ENCODE measurements at places on chromosomes 4 and X.
A peak's percentile ranks its signal among the peaks of the same experiment; 100 is the strongest.

GRCh38 chr4:35548921-35549320 lies 695.4 kb downstream of the ARAP2 start:
- no peak for DNase-seq

- no peak for DNase-seq
Measured at GRCh38 chr4:152419809-152420208, 116.1 kb downstream of the FBXW7 start.

GRCh38 chr4:150283689-150284088 lies 205.4 kb downstream of the DCLK2 start:
- no peak for DNase-seq

DNA sequence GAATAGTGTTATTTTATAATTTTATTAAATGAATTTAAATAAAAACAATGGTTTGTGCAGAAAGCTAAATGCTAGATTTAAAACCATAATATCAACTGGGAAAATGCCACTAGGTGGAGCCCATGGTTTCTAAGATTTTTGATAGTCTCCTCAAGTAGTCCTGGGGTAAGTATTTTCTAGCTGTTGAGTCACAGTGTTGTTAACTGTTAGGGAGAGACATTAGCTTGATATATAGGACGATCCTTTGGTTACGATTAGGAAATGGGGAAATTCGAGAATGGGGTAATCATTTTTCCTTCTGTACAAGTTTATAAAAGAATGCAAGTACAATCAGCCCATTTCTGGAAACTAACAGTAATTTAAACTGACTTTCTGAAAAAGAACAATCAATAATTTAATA lies 378.4 kb downstream of the ANKRD50 start:
- peak; percentile 44 for DNase-seq

GRCh38 chr4:93841803-93842345 lies 13.3 kb downstream of the ATOH1 start:
- DNase-seq, result no peak

- DNase-seq, result no peak
Measured at GRCh38 chr4:10491401-10491800, 34.2 kb upstream of the ZNF518B start.

- no peak for DNase-seq
Measured at GRCh38 chrX:124260845-124261244, 71.6 kb upstream of the TEX13D start.

DNA sequence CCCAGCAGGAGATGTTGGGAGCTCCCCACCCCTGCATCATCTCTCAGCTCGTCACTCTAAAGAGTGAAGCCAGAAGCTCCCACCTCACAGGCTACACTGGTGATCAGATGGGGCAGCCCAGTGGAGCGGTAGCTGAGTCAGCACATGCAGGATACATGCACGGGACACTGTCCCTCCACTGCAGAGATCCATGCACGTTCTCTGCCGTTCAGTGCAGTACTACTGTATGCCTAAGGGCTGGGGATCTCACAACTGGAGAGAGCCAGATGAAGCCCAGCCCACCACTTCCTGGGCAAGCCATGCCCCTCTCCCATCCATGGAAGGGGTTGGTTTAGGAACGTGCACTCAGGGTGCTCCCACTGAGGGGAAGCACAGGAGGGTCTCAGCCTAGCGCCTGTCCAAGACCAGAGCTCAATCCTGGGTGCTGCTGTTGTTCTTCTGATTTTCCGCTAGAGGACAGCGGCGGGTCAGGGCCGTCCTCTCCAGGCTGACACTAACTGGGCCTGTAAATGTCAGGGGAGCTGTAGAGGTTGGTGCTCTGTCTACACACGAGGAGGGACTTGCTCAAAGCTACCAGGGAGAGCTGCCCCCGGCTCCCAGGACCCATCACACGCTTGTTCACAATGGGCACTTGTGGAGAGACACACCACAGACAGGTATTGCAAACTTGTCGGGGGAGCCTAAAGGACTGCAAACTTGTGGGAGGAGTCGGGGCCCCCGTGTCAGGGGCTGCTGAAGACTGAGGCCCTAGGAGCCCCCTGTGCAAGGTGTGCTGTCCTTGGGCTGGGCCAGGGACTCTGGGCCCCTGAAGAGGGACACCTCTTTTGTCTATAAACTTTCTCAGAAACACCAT lies 18.2 kb upstream of the ABLIM2 start:
- peak; percentile 59 for DNase-seq
